Fibroblast of skin of back (primary cell): ENCODE measurements at places on chromosomes 1 and 21.

DNA sequence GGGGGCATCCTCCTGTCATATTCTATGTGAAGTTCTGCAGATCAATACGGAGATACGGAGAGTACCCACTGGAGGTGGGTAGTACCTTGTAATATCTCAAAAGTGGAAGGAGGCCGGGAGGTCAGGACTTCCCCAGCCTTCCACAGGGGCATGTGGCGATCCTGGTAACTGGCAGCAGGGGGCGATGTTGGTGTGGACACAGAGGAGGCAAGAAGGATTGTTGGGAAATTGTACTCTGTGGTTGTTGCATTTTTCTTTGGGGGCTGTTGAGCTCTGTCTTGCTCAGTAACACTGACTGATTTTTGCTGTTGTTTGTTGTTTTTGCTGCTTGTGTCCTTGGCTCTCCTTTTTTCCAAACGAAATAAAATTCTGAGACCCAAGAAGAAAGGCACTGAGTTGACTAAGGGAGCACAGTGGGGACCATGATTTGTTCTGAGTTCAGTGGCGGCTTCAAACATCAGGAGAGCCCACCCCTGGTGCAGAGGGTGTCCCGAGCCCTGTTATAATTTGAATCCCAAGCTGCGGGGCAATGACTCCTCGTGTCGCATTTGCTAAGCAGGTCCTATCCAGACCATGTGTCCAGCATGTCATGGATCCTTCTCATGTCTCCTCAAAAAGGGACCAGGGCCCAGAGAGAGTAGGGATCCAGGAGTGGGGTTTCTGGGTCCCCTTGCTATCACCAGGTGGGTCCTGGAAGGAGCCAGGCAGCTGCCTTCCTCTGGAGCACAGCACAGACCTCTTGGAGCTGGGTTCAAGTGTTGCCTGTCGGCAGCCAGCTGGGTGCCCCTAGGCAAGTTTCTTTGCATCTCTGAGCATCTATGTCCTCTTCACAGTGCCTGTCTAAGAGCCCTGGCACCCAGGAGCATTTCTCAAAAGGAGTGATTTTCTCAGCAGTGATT is 22.8 kb downstream of the LHX4 start:
- DNase-seq = peak; percentile 54

DNA sequence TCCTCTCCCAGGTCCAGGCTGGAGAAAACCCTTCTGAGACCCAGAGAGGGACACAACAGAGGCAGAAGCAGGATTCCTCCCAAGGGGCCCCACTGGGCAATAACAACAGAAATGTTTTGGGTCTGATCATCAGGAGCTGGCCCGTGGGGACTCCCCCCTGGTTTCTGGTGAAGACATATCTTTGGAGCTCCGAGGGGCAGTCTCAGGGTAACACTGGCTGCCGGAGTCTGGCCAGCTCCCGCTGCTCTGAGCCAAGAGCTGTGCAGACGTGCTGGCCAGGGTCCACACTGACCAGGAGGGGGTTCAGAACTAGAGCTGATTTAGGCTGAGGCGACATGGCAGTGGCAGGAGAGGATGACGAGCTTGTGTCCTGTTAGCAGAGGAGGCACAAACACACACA is 13.1 kb downstream of the ECE1 start:
- DNase-seq = no peak

DNA sequence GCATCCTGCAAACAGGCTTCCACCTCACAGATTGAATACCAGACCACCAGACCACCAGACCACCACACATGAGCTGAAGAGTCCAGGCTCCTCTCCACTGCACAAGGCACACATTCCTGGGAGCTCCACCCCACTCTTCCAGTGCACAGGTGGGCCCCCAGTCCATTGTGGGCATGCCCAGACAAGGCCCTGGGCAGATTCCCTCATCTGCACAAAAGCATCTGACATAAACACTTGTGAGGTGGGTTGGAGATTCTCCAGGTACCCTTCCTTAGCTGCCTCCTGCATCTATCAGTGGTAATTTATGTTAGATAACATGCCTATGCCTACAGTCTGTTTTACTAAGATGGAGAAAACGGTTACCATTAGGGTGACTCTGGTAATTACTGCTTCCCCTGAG is 11.6 kb upstream of the CTBS start:
- no peak for DNase-seq

- peak; percentile 11 for DNase-seq
Observed at GRCh38 chr1:223775054-223775453, 62.7 kb downstream of the CAPN2 start.

- no peak for DNase-seq
Observed at GRCh38 chr1:88224906-88225305, 459.2 kb upstream of the PKN2 start.

DNA sequence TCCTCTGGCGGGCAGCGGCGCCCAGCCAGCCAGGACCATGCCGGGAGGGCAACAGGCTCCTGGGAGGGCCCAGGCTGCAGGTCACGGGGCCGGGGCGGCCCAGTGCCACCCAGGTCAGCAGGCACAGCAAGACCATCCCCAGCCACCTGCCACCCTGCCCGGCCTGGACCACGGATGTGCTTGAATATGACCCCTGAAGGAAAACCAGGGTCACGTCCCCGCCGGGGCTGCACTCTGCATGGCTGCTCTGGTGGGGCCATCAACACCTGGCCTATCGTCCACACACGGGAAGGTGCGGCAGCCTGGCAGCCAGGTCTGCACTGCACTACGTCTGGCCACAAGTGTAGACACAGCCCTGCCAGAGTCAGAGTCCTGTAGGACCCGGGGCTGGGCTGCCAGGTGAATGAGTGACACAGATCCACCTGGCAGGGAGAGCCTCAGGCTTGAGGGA is 6.9 kb downstream of the WNT9A start:
- no peak for DNase-seq

DNA sequence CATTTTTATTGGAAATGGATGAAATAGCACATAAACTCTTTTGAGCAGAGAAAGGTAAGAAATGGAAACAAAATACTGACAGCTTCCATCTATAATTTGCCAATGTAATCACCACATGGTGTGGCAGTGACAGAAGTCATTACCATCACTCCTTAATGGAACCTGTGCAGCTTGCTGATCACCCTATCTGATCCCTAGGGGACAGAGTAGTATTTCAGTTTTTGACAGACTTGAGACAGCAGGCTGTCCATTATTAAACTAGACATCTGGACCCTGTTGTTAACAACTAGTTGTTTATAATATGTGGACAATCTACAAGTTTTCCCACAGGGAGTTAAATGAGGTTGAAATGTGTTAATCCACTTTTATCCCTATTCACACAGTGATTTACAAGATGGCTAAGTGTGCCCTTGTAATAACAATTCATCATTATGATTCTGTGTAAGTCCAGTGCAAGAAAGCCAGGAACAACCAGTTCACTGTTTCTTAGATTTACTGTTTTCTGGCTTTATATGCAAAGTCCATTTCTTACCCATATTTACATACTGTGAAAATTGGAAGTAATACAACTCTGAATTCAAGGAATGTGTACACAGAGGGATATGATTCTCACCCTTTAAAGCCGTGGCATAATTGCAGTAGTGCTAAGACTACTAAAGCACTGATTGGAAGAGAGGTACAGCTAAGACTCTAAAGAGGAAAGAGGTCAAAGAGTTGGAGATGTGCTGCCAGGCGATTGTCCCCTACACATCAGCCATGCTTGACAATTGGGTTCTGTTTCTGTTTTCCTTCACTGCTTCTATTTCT is 9.1 kb downstream of the KCNT2 start:
- no peak for DNase-seq

DNA sequence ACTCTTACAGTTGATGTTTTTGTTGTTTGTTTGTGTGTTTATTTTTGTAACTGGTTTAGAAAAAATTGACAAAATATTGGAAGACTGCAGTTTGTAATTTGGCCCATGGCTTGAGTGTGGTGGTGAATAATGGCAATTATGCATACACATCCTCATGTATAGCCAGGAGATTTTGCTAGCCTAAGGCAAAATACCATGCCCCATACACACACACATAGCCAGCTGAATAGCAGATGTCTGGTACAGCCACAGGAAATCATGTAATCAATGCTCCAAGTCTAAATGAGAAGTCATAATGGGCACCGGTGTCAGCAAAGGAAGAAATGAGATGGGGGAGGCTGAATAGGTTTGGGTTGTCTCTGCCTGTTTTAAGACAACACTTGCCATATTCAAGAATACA is 135.2 kb upstream of the COA6 start:
- no peak for DNase-seq

GRCh38 chr1:228329887-228330286 is 76.7 kb downstream of the TRIM11 start:
- DNase-seq = no peak

GRCh38 chr1:82161700-82162141 is 361.0 kb downstream of the ADGRL2 start:
- peak; percentile 12 for DNase-seq

- DNase-seq = peak; percentile 75
Observed at GRCh38 chr21:34640858-34641257, 25.9 kb upstream of the RCAN1 start.

DNA sequence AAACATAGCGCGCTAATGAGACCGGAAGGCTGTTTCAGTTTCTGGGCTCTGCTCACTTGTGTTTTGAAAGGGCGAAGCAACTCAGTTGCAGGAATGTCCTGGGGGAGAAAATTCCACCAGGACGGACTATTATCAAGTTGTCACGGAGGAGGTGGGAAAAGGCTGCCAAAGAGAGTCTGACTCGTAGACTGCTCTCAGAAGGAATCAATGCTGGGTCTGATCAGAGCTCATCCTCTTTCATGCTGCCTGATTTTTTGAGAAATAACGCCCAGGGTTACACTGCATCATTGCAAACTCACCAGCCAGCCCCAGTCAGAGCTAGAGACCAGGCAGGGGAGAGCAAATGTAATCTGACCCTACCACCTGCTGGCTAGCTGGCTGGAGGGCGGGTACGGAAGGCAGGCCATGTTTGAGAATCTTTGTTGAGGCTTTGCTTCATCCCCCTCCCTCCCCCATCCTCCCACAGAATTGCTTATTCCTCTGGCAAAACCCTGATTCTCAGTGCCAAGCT is 36.4 kb upstream of the BCL9 start:
- peak; percentile 37 for DNase-seq

GRCh38 chr1:216804111-216804510 is 80.9 kb upstream of the ESRRG start:
- no peak for DNase-seq

GRCh38 chr1:220905650-220906560 is 26.7 kb downstream of the HLX start:
- DNase-seq = no peak

DNA sequence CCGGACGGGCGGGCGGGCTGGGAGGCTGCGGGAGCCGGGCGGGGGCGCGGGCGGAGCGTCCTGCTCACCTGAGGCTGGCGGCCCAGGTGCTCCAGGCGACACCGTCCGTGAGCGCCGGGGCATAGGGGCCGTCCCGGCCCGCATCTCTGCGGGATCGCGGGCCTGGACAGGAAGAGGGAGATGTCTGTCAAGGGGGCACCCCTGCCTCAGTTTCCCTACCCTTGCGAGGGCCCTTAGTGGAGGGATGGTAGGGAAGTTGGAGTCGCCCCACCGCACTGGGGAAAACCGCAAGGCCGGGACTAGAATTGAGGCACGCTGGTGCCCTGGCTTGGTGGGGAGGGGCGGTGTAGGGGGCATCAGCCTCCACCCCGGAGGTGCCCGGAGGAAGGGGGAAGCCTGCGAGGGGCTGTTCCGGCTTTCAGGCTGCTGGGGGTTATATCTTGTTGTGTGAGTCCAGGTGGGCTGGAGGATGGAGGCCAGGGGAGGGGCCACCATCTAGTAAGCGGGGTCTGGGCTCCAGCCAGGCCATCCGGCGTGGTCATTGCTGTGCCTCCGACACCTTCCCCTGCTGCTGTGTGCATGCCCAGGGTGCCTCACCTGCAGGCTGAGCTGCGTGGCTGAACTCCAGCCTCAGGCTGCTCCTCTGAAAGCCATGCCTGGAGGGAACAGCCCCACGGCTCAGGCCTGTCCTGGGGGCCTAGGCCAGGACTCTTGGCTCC is 580 bp downstream of the VWA1 start:
- DNase-seq = no peak

- peak; percentile 34 for DNase-seq
Observed at GRCh38 chr1:206814716-206815341, 42.5 kb upstream of the IL10 start.

GRCh38 chr1:201377611-201378092 is at the start of gene TNNT2:
TNNT2 (minus strand) TSS chr1:201377680; CDS start chr1:201373254, 4,426 bp downstream.
- no peak for DNase-seq
